ENCODE measurements at places on chromosomes 2 and 18.

GRCh38 chr2:206856513-206856912 lies 82.8 kb upstream of the CPO start:
- no peak for DNase-seq

GRCh38 chr2:26223018-26223417 lies 21.4 kb downstream of the HADHA start:
- DNase-seq: no peak

DNA sequence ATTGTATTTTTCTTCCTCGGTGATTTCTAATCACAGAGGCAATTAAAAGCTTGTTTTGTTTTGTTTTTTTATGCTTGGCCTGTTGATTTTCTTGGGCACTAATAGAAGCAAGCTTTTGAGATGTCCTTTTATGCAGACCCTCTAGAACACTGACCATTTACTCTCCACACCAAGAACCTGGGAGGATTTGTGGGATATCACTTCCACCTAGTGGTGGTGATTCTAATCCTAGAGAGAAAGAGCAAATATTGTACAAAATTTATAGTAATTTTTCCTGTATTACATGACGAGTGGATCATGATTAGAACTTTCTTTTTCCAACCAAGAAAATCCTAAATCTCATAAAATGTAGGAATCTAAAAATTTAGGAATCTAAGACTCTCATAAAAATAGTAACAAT lies 23.4 kb downstream of the NEMP2 start:
- no peak for DNase-seq

GRCh38 chr2:97906307-97906706 lies 89.4 kb downstream of the TMEM131 start:
- no peak for DNase-seq

GRCh38 chr2:8647462-8647857 lies 34.4 kb upstream of the ID2 start:
- no peak for DNase-seq
